ENCODE measurements at places on chromosomes 6 and 20. TPM values are rescaled to one million over a fixed set of nuclear protein-coding genes. Genes with fewer than 3 reads are reported as not detected.

Gene PRR18
- not detected for total RNA-seq

DNA sequence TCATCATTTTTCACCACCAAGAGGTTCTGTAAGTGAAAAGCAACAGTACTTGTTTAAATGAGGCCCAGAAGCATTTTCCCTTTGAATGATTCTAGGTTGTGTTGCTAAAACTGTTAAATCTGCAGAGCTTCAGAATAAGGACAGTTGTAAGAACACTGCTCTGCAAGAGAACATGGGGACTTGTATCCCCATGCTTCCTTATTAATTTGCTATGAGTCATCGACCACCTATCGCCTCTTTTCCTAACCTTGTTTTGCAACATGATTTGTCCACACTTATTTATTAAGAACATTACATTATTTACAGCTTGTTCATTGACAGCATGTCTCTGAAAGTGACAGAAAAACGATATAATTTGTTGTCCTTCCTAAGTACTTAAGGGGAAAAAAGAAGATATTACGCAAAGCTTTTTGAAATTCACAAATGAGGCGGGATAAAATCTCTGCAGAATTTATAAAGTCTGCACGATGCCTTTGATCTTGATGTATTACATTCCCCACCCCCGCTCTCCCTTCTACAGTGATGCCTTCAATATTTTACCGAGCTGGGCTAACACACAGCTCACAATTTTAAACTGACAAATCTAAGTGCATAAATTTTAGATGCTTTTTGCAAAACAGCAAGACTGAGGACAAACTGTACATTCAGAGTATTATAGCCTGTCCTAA, 220.0 kb upstream of the SPTLC3 start:
- no peak overlapping the region for H3K27ac ChIP-seq
- no peak overlapping the region for H3K4me3 ChIP-seq
- H3K36me3 ChIP-seq, result no peaks in the 10 kb centered on the region
- H3K4me1 ChIP-seq, result no peaks in the 10 kb centered on the region

GRCh38 chr20:4415281-4415680, 306.4 kb upstream of the PRND start:
- no peaks in the 10 kb centered on the region for H3K27me3 ChIP-seq
- no peak for DNase-seq
- H3K27ac ChIP-seq, result no peak overlapping the region
- H3K4me3 ChIP-seq, result no peak overlapping the region
- H3K4me1 ChIP-seq, result no peaks in the 10 kb centered on the region

Gene PNLDC1
- total RNA-seq, result 0.29 TPM

DNA sequence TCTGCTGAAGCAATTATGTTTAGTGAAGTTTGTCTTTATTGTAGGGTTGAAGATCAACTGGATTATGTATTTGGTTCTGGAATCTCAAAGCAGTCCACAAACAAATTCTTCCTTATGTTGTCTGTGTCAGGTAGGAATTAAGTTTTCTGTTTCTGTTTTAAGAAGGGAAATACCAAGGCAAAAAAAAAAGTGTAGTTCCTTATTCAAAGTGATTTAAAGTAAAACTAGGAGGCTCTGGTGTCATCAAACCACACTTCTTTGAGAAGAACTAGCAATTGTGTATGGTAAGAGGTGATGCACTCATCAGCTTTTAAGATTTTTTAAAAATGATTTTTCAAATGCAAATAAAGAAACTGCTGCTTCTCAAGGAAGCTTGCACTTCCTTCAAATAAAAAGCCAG, 1.9 kb downstream of the FAM135A start:
- DNase-seq, result no peak
- no peaks in the 10 kb centered on the region for H3K4me1 ChIP-seq
- no peak overlapping the region for H3K4me3 ChIP-seq

DNA sequence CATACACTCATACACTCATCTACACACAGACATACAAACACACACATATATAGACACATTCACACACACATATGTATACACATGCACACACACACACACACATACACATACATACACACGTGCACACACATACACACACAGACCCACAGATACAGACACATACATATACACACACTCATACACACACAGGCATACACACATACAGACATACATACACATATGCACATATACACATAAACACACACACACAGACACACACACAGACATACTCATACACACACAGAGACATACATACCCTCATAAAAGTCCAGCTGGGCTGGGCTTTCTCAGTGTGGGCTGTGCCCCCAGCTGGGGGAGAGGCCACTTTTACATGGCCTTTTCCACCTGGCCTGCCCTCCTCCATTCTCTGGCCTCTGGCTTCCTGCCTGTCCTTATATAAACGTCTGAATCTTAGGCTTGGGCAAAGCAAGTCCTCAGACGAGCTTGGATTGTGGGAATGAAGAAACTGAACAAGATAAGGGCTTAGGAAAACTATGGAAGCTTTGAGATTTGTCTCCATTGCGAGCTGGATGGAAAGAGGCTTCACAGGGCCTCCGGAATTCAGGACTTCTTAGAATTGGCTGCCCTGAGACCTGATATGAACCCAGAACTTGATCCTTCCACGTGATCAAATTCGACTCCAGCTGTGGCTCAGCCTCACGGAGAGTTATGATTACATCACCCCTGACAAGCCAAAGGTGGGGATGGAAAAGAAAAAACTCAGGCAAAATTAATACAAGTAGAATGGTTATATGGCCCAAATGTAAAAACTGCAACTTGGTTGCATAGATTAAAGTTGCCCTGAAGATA, 22.5 kb upstream of the CST3 start:
- H3K4me1 ChIP-seq, result no peaks in the 10 kb centered on the region
- peak overlapping the region; percentile 40 for H3K27ac ChIP-seq
- H3K4me3 ChIP-seq, result no peak overlapping the region
- no peak for DNase-seq
- H3K36me3 ChIP-seq, result no peaks in the 10 kb centered on the region

- no peaks in the 10 kb centered on the region for H3K27me3 ChIP-seq
- H3K4me3 ChIP-seq, result no peak overlapping the region
- H3K27ac ChIP-seq, result no peak overlapping the region
Measured at GRCh38 chr6:120274547-120274946, 925.0 kb upstream of the MAN1A1 start.

- H3K36me3 ChIP-seq, result no peaks in the 10 kb centered on the region
- no peaks in the 10 kb centered on the region for H3K4me1 ChIP-seq
- peak overlapping the region; percentile 92 for H3K27ac ChIP-seq
- no peak overlapping the region for H3K4me3 ChIP-seq
Measured at GRCh38 chr6:1574890-1575209, 34.9 kb upstream of the FOXC1 start.

DNA sequence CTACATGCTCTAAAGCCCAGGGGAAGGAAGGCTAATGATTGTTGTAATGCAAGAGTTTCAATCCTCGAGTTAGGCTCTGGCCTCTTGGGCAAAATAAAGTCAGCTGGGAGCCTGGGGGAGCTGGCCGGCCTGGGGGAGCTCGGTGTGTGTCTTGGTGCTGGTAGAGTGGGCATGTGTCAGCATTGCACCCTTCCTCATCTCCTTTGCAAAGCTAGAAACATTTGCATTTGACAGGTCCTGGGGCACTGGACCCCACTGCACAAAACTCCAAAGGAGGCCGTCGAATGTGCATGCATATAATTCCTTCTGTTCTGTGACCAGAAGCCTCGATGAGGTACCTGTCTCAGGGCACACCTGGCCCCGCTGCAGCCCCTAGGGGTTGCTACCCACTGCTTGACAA, 74.6 kb upstream of the SLC22A23 start:
- H3K4me1 ChIP-seq, result no peaks in the 10 kb centered on the region
- no peak overlapping the region for H3K4me3 ChIP-seq
- no peaks in the 10 kb centered on the region for H3K27me3 ChIP-seq

All from breast epithelium (tissue), 4 donors.